GM04503 (cell line): ENCODE measurements at places on chromosomes 1 and 21.

DNA sequence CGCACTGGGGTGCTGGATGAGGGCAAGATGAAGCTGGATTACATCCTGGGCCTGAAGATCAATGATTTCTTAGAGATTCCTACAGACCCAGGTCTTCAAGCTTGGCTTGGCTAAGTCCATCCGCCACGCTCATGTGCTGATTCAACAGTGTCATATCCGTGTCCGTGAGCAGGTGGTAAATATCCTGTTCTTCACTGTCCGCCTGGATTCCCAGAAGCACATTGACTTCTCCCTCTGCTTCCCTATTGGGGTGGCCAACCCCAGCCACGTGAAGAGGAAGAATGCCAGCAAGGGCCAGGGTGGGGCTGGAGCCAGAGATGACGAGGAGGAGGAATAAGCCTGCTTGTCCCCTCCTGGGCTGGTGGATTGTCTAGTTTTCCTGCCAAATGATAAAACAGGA is 2.2 kb upstream of the CBR3 start:
- DNase-seq: no peak

DNA sequence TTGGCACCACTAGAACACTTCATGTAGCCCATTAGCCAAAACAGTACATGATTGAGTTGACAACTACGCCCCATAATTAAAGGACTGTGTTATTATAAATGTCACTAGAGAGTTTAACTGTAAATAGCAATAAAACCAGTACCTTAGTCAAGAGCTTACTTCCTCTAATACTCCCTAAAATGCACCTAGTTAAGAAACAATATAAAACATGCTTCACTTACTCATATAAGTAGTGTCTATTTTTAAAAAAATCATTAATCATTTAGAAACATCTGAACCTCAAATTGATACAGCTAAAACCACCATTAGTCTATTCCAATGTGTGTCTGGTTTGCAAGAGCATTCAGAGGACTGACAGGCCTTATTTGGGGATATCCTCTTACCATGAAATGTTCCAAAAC is 25.3 kb downstream of the PTP4A2 start:
- DNase-seq: no peak

- DNase-seq: no peak
These were observed 192.9 kb upstream of the GALNT2 start for GRCh38 chr1:229874136-229874535.

DNA sequence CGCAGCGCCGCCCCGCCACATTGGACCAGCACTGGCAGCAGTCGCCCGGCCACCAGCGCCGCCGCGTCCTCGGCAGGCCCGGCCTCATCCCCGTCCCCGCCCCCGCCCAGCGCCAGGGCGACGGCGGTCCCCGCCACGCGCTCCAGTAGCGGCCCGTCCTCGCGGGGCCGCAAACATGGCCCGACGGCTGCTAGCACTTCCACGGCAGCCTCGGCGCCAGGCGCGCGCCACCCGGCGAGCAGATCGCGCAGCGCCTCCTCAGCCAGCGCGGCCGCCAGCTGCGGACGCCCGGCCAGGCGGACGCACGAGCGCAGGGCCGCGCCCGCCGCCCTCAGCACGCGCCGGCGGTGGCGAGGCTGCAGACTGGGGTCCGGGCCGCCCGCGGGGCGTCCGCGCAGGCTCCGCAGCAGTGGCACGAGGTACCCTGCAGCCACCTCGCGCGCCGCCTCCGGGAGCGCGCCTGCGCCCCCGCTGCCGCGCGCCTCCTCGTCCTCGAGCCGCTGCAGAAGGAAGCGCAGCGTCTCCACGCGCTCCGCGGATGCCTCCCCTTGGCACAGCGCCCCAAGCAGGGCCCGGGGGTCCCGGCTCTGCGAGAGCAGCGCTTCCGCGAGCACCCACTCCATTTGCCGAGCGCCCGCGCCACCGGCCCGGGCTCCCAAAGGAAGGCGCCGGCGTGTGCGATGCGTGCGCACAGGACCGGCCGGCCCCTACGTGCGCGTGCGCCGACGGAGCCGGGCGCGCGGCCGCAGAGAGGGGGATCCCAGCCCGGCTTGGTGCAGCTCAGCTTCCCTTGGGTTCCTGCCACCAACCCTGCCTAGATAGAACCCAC is at the start of gene TARBP1:
TSS of gene TARBP1 (minus strand) at position 699 of the 829 bp plus-strand sequence. CDS start at position 623, 76 bp downstream.
- no peak for DNase-seq

DNA sequence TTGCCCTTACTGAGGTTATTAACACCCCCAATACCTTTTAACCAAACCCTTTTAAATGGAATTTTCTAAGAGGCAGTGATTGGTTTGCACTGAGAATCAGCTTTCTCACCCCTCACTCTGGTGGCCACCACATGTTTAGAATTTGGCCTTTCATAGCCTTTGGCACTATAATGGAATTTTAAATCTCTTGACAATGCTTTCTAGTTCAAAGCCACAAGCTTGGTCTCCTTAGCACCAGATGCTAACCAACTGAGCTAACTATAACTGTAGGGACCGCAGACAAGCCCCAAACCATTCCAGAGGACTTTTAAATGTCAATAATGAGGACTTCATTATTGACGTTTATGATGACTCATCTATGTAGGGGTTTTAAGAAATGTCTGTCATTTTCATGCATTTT is 238.7 kb upstream of the SNX7 start:
- peak; percentile 47 for DNase-seq

GRCh38 chr1:29197590-29197924 is 15.9 kb upstream of the SRSF4 start:
- no peak for DNase-seq

DNA sequence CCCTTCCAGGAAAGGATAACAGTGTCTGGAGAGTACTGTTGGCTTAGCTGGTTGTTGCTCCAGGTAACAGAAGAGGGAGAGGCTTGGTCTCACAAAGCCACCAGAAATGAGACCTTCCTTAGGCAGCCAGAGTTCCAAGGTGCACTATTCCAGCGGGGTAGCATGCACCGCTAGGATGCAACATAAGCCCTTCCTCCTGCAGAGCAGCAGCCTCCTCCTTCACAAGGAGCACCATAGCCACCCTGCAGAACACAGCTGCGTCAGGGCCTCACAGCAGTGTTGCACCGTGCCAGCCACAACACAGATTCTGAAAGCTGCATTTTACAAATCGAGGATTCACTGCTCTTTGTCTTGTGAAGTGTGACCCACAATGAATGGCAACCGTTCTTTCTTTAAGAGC is 142.0 kb downstream of the CLIC6 start:
- DNase-seq: no peak

GRCh38 chr1:154221278-154222001 is 685 bp downstream of the UBAP2L start:
- peak; percentile 34 for DNase-seq

DNA sequence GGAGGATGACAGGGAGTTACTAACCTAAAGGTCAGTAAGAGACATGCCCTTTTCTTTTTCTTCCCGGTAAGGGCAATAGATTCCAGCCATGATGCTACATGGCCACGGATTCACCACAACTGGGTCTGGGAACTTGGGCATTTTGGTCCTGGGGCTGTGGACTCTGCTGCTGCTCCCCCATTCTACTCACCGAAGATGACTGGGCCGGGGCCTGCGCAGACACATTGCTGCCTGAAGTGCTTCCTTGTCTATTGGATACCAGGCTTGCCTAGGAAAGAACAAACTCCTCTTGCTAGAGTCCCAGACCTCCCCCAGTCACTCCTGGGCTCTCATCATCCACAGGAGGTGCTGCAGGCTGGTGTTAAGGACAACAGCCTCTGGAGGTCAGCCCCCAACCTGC is 49.9 kb upstream of the A3GALT2 start:
- no peak for DNase-seq

- DNase-seq: no peak
These were observed 66.3 kb downstream of the CACHD1 start for GRCh38 chr1:64535938-64536835.

- DNase-seq: no peak
These were observed 44.4 kb downstream of the RAP1GAP start for GRCh38 chr1:21624571-21625389.
